Caco-2 (cell line): ENCODE measurements at places on chromosomes 6 and 20. TPM values are rescaled to one million over a fixed set of nuclear protein-coding genes. Genes with fewer than 3 reads are reported as not detected.

Gene C6orf15
- not detected in 2 replicates for total RNA-seq

- no peaks in the 10 kb centered on the region for H3K4me1 ChIP-seq
- H3K27me3 ChIP-seq: no peaks in the 10 kb centered on the region
- no peak overlapping the region for H3K27ac ChIP-seq
- no peak overlapping the region for H3K4me3 ChIP-seq
- no peaks in the 10 kb centered on the region for H3K36me3 ChIP-seq
Measured at GRCh38 chr6:142478117-142478516, 176.3 kb downstream of the ADGRG6 start.

Gene GPSM3
- 0.41 and 0.67 TPM in 2 replicates for total RNA-seq

DNA sequence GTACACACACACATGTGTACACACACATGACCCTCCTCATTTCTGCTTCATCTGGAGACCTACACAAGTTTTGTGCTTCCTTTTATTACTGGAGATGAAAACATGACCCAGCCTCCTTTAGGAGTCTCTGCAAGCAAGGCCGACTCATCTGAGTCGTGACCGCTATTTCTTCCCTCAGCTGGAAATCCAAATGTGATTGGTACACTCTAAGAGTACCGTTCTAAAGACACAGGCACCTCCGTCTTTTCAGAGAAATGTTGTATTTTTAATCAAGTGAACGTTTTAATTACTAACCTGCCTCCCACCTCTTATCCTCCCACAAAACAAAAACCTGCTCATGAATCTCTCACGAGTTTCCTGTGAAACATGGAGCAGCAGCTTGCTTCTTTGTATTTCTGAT lies 63.0 kb downstream of the LAMP5 start:
- no peak overlapping the region for H3K4me3 ChIP-seq
- no peak for DNase-seq
- no peaks in the 10 kb centered on the region; the same call in 1 of the 2 replicates for H3K27me3 ChIP-seq

DNA sequence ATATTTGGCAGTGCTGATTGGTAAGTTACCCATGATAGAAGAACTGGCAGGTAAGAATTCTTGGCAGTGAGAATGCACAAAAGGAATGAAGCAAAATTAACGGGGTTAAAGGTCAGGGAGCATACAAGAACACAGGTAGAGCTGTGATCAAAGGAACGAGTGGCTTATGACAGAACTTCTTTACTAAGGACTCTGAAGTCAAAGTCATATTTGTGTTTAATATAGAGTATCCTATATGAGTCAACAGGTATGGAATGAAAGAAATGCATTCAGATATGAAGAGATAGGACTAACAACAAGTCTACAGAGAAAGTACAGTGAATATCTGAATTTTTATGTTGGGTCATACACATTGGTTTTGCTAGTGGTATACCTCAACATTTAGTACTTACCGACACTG lies 209.0 kb upstream of the CITED2 start:
- H3K4me1 ChIP-seq: peaks cover 76% of the 10 kb centered on the region
- H3K27ac ChIP-seq: peak overlapping the region; percentile 77
- H3K36me3 ChIP-seq: no peaks in the 10 kb centered on the region
- no peak overlapping the region for H3K4me3 ChIP-seq
- no peak for DNase-seq

DNA sequence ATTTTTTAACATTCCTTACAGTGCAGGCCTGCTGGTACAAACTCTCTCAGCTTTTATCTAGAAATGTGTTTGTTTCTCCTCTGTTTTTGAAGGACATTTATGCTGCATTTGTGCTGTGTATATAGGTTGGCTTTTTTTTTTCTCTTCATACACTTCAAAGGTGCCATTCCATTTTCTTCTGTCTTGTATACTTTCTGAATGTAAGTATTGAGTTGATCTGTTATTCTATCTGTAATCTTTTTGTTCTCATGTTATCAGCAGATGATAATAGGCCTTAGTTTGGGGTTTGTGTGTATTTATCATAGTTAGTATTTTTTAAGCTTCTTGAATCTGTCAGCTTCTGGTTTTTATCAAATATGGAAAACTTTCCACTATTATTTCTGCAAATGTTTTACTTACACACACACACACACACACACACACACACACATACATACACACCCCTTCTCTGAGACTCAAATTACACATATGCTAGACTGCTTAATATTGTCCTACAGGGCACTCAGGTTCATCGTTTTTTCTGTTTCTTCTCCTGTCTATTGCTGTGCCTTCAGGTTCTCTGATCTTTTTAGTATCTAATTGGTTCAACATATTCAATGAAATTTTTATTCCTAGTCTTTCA lies 74.6 kb downstream of the RPP40 start:
- no peak overlapping the region for H3K4me3 ChIP-seq
- no peak for DNase-seq
- no peaks in the 10 kb centered on the region for H3K27me3 ChIP-seq

Gene TBXT
- not detected in 2 replicates for total RNA-seq

Gene LRRC1
- 60.8 and 66.1 TPM in 2 replicates for total RNA-seq

DNA sequence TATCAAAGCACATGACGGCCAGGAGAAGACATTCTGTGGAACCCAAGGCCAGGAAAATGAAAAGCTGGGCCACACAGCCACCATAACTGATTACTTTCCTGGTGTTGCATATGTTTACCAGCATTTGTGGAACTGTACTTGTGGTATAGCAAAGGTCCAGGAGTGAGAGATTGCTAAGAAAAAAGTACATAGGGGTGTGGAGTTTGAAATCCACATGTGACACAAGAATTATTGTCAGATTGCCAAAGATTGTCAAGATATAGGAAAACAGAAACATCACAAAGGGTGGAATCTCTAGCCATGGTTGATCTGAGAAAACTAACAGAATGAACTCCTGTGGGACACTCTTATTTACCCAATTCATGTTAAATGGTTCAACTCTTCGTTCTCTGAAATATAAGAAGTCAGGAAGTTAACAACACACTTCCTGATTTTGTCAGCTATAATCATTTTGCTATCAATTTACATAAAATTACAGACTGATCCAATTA lies at the start of gene OR2B2:
Gene OR2B2, minus strand, starts transcription at position 441 of the 491 bp plus-strand sequence. Its CDS starts 77 bp downstream, at position 364.
- no peaks in the 10 kb centered on the region for H3K36me3 ChIP-seq
- no peak for DNase-seq
- no peaks in the 10 kb centered on the region for H3K27me3 ChIP-seq
- no peaks in the 10 kb centered on the region for H3K4me1 ChIP-seq

- H3K27me3 ChIP-seq: no peaks in the 10 kb centered on the region
- H3K27ac ChIP-seq: no peak overlapping the region
- H3K4me3 ChIP-seq: no peak overlapping the region
- H3K36me3 ChIP-seq: no peaks in the 10 kb centered on the region
- no peaks in the 10 kb centered on the region for H3K4me1 ChIP-seq
- no peak for DNase-seq
Measured at GRCh38 chr6:76776876-76777275, 686.4 kb downstream of the HTR1B start.

GRCh38 chr6:14472986-14473337 lies 355.4 kb downstream of the CD83 start:
- DNase-seq: no peak
- H3K4me3 ChIP-seq: no peak overlapping the region
- no peaks in the 10 kb centered on the region for H3K27me3 ChIP-seq

DNA sequence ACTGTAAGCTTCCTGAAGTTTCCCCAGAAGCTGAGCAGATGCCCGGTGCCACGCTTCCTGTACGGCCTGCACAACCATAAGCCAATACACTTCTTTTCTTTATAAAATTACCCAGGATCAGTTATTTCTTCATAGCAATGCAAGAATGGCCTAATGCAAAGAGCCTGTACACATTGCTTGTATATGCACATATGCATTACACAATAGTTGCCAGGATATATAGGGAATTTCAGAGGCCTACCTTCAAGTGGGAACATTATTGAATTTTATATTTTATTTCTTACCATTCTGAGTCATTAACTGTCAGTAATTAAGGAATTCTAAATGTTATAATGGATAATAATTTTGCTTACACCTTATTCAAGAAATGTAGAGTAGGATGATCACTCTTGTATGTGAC lies 60.0 kb upstream of the TXNDC5 start:
- DNase-seq: no peak
- H3K4me3 ChIP-seq: no peak overlapping the region
- no peak overlapping the region for H3K27ac ChIP-seq
- peaks cover 13% of the 10 kb centered on the region for H3K4me1 ChIP-seq

- peak; percentile 81 for DNase-seq
- H3K27me3 ChIP-seq: no peaks in the 10 kb centered on the region
- peak within 1 kb of the TSS; percentile 63 for H3K27ac ChIP-seq
- peaks cover 10% of the 10 kb centered on the region; the same call in 1 of the 2 replicates for H3K4me1 ChIP-seq
- peak within 1 kb of the TSS; percentile 55 for H3K4me3 ChIP-seq
- peaks cover 3% of the 10 kb centered on the region for H3K36me3 ChIP-seq
Measured at GRCh38 chr6:39934131-39934757, at the start of gene MOCS1. Gene MOCS1, minus strand, starts transcription at chr6:39934462. Its CDS starts 45 bp downstream, at chr6:39934417.

Gene PCK1
- 0.42 TPM in 1 of 2 replicates, not detected in the other for total RNA-seq

Gene OSTM1
- total RNA-seq: 15.9 and 20.1 TPM in 2 replicates

Gene SLC17A5
- total RNA-seq: 13.0 TPM in 2 replicates

Gene DZANK1
- total RNA-seq: 8.6 and 9.6 TPM in 2 replicates

- H3K4me3 ChIP-seq: no peak overlapping the region
- peaks cover 27% of the 10 kb centered on the region for H3K4me1 ChIP-seq
- H3K27me3 ChIP-seq: no peaks in the 10 kb centered on the region
- peaks cover 3% of the 10 kb centered on the region; the same call in 1 of the 2 replicates for H3K36me3 ChIP-seq
- H3K27ac ChIP-seq: peak overlapping the region; percentile 10
Measured at GRCh38 chr20:25355011-25355595, 35.5 kb downstream of the ABHD12 start.

DNA sequence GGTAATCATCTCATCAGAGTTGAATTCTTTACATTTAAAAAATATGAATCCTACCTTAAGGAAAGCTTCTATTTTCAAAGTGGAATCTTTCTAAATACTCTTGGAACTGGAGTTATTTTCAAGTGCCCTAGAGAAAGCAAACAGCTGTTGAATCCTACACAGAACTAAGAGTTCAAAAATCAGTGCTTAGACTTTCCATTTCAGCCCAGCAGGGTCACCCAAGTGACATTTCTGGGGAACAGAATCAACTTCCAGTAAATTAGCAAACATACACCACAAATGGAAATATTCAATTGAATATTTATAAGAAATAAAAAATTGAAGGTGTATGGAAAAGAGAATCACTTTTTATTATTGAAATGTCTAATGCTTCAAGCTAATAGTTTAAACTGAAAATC lies 427.7 kb upstream of the NOX3 start:
- no peaks in the 10 kb centered on the region for H3K4me1 ChIP-seq
- H3K4me3 ChIP-seq: no peak overlapping the region
- DNase-seq: no peak
- H3K27ac ChIP-seq: no peak overlapping the region
- no peaks in the 10 kb centered on the region for H3K27me3 ChIP-seq
- no peaks in the 10 kb centered on the region for H3K36me3 ChIP-seq

Gene MUC21
- total RNA-seq: not detected in 2 replicates

DNA sequence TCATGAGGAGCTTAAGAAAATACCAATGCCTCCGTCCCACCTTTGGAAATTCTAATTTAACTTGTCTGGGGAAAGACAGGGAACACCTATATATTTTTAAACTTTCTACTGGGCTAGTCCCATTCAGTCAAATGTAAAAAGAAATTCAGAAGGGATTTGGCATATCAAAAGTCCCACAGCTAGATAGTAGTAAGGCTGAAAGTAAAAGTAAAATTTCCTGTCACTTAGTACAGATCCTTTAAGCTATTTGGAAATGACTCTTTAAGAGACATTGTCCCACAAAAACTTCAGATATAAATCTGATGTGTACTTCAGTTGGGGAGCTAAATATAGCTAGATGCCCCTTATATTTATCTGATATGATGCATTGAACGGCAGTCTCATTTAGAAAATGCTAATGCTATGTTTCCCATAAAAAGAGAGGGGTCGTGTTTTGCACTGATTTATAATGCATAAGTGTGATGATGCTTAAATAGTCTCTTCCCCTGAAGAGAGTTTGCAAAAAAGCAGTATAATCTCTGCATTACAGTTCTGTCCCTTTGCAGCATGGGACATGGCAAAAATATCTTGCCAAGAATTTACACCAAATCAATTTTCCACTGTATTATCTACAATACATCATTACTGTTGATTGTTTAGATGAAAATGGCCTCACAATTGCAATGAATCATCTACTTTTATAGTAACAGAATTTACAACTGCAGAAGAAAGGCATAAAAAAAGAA lies 860.8 kb upstream of the MAP3K7 start:
- no peak overlapping the region for H3K4me3 ChIP-seq
- H3K27ac ChIP-seq: no peak overlapping the region
- no peaks in the 10 kb centered on the region for H3K4me1 ChIP-seq
- no peaks in the 10 kb centered on the region for H3K36me3 ChIP-seq
- H3K27me3 ChIP-seq: no peaks in the 10 kb centered on the region
- no peak for DNase-seq

Gene RPL7L1
- total RNA-seq: 103 and 110 TPM in 2 replicates

Gene DPPA5
- not detected in 2 replicates for total RNA-seq

DNA sequence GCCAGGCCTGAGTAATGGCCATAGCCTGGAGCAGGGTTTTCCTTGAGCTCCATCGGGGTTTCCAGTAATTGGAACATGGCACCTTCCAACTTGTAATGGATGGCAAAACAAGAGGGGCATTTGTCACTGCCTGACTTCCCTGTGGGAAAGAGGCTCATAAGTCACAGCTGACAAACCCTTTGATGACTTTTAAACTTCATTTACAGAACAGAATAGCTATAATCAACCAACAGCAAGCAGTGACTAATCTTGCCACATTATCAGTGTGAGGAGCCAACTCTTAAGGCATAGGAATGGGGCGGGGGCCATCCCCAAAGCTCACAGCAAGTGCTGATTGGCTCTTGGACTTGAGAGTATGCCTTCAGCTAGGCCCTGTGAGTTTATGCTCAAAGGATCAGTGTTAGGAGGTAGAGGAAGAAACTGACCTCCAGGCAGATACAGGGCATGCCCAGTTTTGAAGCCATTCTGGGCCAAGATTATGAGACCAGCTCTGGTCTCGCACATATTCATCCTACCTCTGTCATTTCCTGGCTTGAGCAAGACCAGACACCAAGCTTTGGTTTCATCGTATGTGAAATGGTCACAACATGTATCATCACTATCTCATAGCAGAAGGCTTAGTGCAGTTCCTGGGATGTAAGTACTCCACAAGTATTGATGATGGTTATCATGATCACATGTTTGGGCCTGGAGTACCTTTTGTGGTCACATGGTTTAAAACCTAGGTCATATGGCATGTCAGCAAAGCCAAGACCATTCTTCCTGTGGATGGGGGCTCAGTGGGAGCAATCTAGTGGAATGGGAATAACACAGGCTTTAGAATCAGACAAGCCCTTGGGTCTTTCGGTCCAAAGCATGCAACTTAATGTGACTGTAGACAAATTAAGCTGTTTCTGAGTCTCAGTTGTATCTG lies 49.2 kb downstream of the EIF2S2 start:
- H3K27ac ChIP-seq: no peak overlapping the region
- DNase-seq: no peak
- H3K36me3 ChIP-seq: peaks cover 2% of the 10 kb centered on the region; the same call in 1 of the 2 replicates
- H3K4me3 ChIP-seq: no peak overlapping the region
- H3K27me3 ChIP-seq: no peaks in the 10 kb centered on the region
- no peaks in the 10 kb centered on the region for H3K4me1 ChIP-seq

Gene CABLES2
- 30.7 and 36.4 TPM in 2 replicates for total RNA-seq

Gene NINL
- total RNA-seq: 11.2 and 13.6 TPM in 2 replicates

- no peak for DNase-seq
- H3K36me3 ChIP-seq: no peaks in the 10 kb centered on the region
- H3K27me3 ChIP-seq: no peaks in the 10 kb centered on the region; the same call in 1 of the 2 replicates
- H3K4me1 ChIP-seq: no peaks in the 10 kb centered on the region
- H3K4me3 ChIP-seq: no peak overlapping the region
Measured at GRCh38 chr6:50837589-50838445, 19.1 kb downstream of the TFAP2B start.
